ENCODE measurements at places on chromosomes 13 and 19.

GRCh38 chr19:1400281-1401137, 833 bp downstream of the GAMT start:
- no peak for DNase-seq

GRCh38 chr19:56837004-56837403, 3.5 kb downstream of the PEG3 start:
- DNase-seq = no peak

DNA sequence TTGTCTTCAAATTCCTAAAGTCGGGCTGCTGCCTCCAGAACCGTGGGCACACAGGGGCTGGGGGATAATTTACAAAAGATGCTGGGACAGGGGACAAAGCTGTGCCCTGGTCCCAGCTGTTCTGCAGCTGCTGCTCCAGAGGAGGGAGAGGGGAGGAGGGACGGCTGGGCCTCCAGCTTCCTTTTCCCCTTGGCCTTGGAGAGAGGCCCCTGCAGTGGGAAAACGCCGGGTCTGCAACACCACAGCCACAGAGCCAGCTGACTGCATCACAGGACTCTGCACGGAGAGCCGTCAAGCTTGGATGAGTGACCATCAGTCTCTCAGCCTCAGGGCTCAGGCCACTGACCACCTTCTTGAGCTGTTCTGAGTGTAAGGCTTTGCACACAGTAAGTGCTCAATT, 6.1 kb downstream of the DOCK6 start:
- DNase-seq = no peak

DNA sequence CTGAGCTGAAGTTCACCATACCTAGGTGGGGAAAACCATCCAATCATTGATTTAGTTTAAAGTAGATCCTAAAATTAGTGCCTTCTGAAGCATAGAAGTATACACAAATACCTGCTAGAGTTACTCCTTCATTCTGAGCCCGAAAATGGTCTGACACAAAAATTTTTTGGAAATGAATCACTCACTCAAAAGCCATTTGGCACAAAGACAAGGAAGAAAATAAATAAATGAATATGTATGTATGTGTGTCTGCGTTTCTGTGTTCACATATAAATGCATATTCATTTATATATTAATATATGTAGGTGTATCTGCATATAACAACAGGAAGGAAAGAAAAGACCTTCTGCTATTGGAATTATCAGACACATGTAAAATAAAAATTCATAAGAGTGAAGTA, 614.4 kb upstream of the PCDH9 start:
- no peak for DNase-seq

- DNase-seq = no peak
Observed at GRCh38 chr13:40596484-40596883, 70.0 kb downstream of the FOXO1 start.

DNA sequence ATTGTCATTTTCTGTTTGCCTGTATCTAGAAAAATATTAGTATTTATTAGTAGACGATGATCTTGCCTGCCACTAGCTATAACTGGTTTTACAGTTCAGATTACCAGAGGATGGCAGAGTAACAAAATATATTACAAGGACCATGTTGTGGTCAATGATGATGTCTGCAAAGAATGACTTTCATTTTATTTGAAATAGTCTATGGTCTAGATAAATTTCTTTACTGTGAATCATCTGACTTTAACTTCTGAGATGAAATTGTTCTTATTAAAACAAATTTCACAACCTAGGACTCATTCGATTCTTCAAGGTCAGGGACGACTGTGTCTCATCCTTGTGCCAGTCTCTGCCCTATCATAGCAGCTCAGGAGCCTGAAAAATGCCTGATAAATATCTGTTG, 637.8 kb upstream of the KLF12 start:
- no peak for DNase-seq

- DNase-seq = no peak
Observed at GRCh38 chr19:30173593-30174356, 198.4 kb upstream of the ZNF536 start.

DNA sequence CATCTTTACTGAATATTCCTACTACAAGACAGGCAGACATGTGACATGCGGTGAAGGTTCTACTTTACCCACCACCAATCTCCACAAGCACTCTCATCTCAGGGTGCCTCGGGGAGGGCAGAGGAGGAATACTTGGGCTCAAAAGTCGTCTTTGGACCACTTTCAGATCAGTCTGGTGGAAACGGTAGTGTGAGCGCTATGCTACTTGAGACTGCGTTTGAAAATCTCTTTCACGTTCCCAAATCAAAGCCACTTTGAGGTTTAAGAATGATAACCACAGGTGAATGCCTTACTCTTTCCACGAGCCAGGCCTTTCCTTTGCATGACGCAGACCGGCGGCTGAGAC, 1.5 kb upstream of the SOX1 start:
- no peak for DNase-seq

- DNase-seq = no peak
Observed at GRCh38 chr13:78971355-78972025, 312.5 kb upstream of the OBI1 start.

DNA sequence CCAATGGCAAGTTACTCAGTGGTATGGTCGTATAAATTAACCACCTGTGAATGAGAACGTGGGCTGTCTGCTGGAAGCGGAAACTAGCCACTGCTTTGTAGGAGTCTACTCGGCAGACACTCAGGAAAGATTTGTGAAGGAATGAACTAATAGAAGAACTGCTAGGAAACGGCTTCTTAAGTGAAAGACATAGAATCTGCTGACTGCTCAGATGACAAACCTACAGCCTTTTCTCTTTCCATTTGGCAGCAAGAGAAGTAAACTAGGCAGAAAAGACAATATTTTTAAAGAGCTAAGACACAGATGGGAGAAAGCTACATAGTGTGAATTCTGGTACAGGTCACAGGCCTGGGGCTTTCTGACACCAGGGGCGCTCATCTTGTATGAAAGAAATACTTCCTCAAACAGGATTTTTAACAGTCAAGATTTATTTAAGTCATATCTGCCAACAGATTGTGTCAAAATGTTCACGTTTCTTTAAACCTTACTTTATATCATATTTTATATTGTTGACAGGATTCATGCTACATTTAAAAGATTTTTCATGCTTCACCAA, 78.4 kb downstream of the MIPEP start:
- no peak for DNase-seq

DNA sequence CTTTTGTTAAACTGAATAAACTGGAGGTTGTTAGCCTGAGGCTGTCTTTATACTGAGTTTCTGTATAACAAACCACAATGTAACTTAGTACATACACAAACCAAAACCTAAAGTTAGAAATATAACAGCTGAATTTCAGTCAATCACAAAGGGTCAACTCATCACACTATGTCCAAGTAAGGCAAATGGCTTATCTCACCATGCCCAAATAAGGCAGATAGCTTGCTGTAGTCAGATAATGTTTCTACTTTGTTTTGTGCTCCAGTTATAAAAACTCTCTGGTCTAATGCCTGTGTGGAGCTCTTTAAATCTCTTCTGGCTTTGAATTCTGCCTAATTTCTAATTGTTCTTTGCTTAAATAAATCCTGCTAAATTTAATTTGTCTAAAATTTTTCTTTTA, 1323.4 kb upstream of the ATXN8OS start:
- no peak for DNase-seq

- DNase-seq = no peak
Observed at GRCh38 chr19:3404324-3405260, 38.2 kb downstream of the NFIC start.

GRCh38 chr19:45443462-45444317, 20.0 kb upstream of the ERCC1 start:
- DNase-seq = no peak

GRCh38 chr13:103156346-103156998, 90.3 kb upstream of the SLC10A2 start:
- DNase-seq = no peak

DNA sequence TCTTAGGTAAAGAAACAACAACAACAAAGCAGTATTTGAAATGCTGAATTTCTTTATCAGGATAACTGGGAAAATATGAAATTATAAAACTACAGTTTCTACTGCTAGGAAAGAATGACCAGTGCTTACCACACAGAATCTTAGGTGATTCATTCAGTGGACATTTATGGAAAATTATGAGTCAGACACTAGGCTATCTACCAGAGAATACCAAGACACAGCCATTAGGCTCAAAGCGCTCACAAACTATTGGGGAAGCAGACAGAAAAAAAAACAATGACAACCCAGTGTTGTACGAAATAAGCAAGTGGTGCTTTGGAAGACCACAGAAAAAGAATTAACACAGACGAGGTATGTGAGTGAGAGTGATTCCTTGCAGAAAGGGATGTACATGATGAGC, 1019.5 kb downstream of the PCDH9 start:
- DNase-seq = no peak
